ENCODE measurements at places on chromosomes 5 and 9.

GRCh38 chr9:21559402-21560280, 77.5 kb upstream of the IFNE start:
- DNase-seq, result peak; percentile 88

- DNase-seq, result no peak
Observed at GRCh38 chr9:70053864-70054263, 10.2 kb downstream of the MAMDC2 start.

DNA sequence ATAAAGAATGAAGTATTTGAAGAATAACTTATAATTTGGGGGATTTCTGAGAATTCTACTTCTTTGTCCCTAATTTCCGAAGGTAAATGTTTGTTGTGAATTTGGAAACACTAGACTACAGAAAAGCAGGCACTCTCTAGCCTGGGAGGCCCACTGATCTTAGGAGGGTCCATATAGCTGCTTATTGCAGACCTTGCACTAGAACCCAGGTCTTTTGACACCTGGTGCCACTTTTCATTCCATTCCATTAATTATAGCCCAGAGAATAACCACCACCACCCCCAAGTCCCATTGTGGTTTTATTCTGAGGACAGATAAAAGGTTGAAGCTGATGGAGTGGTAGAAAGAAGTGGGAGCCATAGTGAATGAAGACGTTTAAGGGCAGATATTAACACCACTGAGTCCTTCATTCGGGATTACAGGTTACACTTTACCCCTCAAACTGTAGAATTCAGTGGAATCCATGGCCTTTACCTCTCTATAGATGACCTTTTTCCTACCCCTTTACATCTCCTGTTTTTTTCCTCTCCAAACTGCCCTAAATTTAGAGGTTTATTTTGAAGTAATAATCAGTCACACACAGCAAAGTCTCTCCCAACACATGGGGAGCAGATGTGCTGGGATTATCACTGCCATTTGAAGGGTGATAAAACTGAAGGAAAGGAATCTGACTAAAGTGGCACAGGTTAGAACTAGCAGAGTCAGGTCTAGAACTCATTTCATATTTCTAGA, 12.0 kb upstream of the PSMD5 start:
- no peak for DNase-seq

GRCh38 chr5:82785882-82786509, 291.2 kb downstream of the TMEM167A start:
- no peak for DNase-seq

GRCh38 chr9:5435912-5436311, 1.8 kb downstream of the PLGRKT start:
- no peak for DNase-seq

- DNase-seq, result peak; percentile 43
Observed at GRCh38 chr9:135819905-135820304, 87.4 kb downstream of the CAMSAP1 start.

DNA sequence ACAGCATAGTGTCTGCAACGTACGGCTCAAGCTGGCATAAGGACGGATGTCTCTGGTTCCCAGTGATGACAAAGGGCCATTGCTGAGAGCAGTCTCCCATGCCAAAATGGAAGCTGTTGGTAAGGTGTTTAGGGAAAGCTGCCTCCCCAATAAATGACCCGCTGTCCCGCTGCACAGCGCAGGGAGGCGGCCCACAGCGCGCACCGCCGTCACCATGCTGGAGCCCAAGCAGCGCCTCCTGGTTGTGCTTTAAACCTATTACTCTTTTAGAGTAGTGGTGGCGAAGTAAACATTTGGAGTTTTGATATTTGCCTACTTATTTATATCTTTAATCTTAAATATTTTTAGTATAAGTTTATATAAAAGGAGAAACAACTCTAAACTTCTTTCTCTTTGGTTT, 70.4 kb upstream of the C5orf63 start:
- DNase-seq, result no peak

DNA sequence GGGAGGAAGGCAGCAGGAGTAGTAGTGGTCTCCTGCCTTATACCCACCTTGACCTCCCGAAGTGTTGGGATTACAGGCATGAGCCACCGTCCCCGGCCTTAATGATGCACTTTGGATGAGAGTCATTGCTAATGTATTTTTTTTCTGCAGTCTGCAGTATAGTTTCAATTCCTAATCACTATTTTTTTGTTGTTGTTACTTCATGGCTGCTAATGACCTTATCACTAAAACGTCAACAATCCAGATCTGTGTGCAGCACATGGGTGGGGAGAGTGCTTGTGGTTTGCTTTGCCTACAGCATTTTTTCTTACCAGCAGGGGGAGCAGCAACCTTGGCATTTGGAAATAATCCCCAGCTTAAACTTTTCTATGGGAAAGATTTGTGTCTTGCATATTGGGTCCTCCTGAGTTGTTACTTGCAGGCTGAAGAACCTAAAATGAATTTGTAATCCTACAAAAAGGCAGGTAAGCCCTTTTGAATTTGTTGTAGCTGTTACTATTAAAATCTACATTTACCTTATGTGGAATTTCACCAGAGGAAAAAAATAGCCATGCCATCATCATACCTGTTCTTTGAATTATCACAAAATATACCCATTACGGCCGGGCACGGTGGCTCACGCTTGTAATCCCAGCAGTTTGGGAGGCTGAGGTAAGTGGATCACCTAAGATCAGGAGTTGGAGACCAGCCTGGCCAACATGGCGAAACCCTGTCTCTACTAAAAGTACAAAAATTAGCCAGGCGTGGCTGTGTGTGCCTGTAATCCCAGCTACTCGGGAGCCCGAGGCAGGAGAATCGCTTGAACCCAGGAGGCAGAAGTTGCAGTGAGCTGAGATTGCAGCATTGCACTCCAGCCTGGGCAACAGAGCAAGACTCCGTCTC, 6.3 kb upstream of the MED7 start:
- no peak for DNase-seq

DNA sequence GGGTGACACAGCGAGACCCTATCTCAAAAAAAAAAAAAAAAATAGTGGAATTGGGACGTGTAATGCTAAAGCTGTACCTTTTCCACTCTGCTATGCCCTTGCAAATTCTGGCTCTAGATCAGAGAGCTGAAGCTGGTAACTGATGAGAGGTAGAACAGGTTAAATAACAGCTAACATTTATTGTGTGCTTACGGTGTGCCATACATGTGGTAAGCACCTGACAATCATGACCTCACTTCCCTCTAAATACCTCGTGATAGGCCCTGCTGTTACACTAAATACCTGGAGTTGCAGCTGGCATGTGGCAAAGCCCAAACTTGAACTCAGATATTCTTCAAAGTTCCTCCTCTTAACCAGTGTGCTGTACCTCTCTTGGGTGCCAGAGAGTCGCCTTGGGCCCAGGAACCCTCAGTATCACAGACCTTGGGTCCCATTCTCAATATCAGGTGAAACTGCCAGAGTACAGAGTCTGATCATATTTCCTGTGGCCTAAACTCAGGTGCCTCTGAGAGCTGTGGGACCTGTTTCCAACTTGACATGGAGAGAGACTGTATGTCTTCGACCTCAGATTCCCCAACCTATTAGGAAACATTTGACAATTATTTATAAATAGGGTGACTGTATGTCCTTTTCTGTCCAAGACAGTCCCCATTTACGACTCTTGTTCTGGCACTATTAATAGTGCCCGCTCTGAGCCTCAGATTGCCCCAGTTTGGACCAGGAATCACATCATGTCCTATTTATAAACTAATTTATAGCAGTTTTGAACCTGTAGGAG, 4.8 kb downstream of the ARL10 start:
- no peak for DNase-seq

All from mesenteric fat pad (tissue), 1 donor.